ENCODE measurements at places on chromosomes 3 and 15.

DNA sequence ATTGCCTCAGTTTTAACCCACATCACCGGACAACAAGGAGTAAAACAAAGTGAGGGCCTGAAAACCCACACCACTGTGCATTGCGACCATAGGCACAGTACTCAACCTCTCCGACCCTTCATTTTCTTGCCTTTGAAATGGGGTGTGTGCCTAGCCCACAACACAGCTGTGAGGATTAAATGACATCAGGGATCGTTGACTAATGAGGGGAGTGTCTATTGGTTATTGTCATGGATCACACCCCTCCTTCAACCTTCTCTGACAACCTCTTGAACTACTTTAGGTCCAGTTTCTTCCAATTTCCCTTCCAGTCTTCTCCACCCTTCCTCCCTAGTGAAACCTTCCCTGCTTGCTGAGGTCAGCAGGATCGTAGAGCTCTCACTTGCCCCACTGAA, 89.5 kb downstream of the HES1 start:
- DNase-seq: no peak

DNA sequence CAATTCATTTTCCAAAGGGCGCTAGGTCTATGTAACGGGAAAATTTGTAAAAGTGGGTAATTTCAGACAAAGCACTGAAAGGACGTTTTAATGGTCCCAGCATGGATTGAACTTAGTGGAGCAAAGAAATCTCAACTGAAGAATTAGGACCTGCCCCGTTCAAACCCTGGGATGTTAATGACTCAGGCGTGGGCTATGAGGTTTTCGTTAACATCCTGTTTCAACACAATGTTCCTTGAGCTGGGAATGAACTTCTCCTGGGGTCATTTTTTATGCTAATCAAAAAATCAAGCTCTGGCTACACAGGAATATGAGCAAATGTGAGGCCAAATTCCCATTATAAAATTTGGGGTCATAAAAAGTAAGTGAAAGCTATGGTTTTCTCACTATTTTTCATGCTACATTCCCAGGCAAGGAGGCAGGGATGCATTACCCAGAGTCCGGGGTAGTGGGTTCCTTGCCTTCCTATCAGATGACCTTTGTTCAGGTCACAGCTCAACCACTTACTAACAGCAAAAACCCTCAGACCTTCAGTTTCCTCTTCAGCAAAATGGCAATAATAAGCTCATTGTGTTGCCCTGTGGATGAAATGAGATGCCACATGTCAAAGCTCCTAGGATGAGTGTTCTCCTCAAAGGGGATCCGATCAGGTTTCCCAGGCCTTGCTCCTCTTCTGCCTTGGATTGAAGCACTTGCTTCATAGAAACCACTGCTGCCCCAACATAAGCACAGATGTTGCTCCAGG, 271.4 kb downstream of the ARRDC4 start:
- DNase-seq: no peak

- no peak for DNase-seq
Measured at GRCh38 chr3:107235193-107235927, 141.9 kb upstream of the CCDC54 start.

DNA sequence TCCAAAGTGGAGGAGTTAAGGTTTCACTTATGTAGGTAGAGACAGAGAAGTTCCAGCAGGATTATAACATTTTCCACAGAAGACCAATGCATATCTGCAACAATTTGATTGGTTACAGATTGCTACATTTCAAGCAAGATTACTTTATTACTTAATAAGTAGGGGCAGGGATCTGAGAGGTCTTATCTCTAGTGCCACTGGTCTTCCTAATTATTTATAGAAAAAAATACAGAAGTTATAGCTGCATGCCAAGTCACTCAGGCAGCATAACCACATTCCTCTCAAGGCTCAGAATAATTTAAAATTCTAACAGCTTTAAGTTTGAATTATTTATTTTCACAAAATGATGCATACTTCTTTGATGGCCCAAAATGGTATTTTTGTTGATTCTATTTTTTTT, 30.5 kb downstream of the RAD54L2 start:
- DNase-seq: no peak

- no peak for DNase-seq
Measured at GRCh38 chr3:123893012-123893411, 8.9 kb upstream of the MYLK start.

- peak; percentile 30 for DNase-seq
Measured at GRCh38 chr3:100401674-100402041, 319 bp downstream of the LNP1 start.

- no peak for DNase-seq
Measured at GRCh38 chr3:149828390-149828789, 15.4 kb downstream of the RNF13 start.

GRCh38 chr3:69746119-69746518, 6.9 kb downstream of the MITF start:
- DNase-seq: no peak

- no peak for DNase-seq
Measured at GRCh38 chr15:42077689-42078088, 16.7 kb downstream of the PLA2G4D start.
